NCI-H187 treated with DMSO at 0.1 percent for 48 hours (cell line): ENCODE measurements at places on chromosomes 6 and 20.

DNA sequence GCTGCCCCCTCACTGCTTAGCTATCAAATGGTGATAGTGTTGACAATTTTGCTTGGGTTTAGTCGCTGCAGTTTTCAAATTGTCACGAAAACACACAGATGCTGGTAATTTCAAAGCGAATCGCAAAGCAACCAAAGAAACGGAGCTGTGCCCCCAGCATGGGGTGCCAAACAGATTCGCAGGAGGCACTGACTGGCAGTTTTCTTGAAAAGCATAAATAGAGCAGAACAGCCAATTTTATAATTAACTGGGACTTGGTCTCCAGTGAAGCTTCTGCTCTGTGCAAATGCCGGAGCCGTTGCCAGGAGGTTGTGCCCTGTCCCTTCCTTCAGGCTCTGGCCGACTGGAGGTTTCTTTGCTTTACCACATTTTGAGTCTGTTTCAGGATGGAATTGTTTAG, 18.8 kb downstream of the ARHGAP40 start:
- no peak for DNase-seq

DNA sequence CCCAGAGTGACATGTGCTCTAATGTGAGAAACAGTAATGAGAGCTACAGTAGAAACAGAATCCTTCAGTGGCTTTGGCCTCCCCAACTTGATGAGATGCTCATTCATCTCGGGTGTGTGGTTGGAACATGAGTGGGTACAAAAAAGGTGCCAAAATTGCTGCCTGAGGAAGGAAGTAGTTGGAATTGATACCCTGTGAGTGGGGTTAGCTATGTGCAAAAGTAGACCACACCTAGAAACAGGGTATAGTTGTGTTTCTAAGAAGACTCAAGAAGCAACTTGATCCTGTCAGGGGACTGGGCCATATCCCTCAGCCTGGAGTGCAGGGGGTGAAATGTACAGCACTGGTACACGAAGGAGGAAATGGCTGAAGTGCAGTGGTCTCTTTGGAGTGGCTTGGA, 206.4 kb upstream of the SUPT3H start:
- DNase-seq = no peak

- DNase-seq = no peak
Measured at GRCh38 chr20:3352202-3352601, 55.3 kb downstream of the DNAAF9 start.

DNA sequence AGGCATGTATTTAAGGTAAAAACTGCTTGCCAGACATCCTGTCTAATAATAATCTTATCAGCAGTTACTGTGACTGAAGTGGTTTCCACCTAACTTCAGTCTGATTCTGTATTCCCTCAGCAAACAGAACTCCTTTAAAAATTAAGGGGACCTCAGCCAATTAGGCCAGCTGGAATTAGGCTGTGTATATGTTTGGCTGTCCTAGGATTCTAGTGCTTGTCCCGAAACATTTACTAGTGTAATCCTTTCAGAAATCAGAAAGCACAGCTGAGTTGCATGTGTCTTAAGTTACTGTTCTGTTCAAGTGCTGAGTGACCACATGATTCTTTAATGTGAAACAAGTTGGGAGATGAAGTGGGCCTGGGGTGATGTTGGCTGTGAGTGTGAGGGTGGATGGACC, 120.9 kb upstream of the SUPT3H start:
- no peak for DNase-seq

- no peak for DNase-seq
Measured at GRCh38 chr6:132142768-132143167, 191.6 kb upstream of the CCN2 start.

DNA sequence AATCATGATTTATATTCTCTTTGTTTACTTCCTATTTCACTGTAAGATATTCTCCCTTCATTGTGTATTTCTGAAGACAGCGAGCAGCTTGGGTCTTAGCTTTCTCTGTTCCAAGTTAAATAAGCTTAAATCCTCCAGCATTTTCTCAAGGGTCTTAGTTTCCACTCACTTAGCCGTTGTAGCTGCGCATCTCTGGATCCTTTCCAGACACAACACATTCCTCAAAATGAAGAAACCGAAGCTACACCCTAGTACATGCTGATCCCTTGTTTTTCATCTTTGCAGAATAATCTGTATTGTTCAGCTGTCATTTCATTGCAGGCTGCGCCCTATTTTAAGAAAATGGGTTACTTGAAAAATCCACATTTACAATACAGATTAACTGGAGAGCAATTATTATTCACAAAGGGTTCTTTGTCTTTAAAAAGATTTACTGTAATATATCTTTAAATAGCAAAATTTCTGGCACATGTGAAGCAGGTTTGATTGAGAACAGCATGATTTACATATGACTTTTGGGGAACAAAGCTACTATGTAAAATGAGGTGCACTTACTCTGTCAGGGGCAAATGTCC, 375.8 kb downstream of the QKI start:
- DNase-seq = no peak

DNA sequence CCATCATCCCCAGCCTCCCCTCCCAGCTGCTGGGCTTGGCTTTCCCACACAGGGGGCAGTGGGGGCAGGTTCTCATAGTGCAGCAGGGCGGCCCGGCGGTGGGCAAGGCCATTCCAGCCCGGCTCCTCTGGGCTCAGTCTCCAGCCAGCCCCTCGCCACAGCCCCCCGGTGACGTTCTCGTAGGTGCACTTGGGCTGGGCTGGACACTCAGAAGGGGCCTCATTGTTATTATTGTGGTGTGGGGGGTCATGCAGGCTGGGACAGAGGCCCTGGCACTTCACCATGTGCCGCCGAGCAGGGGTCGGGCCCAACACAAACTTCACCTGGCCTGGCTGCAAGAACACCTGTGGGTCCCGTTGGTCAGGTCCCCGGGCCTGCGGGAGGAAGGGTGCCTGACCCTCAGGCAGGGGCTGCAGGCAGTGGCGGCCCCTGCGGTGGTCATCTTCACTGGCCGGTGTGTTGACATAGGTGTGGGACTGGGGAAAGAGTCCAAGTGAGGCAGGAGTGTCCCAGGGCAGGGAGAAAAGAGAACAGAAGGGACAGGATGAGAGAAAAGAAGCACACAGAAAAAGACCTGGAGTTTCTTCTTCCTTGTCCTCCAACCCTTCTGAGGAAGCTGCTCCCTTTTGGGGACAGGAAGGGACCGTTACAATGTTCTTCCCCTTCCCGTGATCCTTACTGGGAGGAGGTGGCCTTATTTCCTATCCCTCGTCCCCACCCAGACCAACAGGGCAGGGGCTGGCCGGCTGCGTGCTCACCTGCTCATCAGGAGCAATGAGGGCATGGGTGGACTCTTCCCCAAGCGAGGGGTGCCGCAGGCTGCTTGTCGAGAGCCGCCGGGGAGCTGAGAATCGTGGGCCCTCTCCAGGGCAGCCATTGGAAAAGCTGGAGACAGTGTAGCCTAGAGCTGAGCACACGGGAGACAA, 8.4 kb downstream of the FRS3 start:
- no peak for DNase-seq

DNA sequence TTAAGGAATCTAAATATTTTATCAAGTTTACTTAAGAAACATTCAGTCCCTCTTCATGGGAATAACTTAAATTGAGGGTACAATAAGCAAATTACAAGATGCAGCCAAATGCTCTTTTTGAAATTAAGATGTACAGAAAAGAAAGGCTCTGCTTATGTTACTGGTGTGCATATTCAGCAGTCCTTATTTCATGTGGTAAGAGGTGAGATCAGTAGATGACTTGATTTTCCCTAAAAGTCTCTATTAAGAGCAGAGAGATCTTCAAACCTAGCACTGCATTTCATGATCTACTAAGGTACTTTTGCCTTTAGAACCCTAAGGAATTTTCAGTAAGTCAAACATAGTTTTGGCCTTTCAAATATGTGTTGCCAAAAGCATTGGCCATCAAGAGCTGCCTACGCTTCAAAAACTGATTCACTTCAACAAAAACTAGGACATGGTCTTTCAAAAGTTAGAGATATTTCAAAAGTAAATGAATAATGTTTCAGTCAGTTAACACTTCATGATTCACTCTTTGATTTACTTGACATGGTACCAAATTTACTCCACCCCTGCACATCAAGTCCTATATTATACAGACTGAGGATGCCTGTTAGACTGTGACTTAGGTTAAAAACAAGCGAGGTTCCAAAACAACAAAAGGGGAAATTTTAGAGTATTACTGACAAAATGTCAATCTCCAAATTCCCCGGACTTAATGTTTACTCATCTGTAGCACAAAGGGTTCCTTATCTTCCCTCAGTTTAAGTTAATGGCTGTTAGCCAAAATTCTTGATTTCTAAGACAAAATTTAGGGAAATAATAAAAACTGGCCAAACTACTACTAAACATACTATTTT, 19.2 kb downstream of the C6orf62 start:
- no peak for DNase-seq

DNA sequence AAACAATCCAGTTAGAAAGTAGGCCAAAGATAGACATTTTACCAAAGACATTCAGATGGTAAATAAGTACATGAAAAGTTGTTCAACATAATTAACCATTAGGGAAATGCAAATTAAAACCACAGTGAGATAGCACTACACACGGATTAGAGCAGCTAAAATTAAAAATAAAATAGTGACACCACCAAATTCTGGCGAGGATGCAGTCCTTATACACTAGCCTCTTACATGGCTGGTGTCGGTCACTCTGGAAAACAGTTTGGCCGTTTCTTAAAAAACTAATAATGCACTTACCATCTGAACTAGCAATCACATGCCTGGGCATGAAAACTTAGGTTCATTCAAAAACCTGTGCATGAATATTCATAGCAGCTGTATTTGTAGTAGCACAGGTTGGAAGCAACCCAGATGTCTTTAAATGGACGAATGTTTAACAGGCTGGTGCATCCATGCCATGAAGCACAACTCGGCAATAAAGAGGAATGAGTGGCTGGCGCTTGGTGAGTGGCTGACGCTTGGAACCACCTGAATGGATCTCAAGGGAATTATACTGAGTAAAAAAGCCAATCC, 77.0 kb downstream of the FAM120B start:
- DNase-seq = no peak
